ENCODE measurements at places on chromosomes 5 and 9.

- no peaks in the 10 kb centered on the region for H3K27me3 ChIP-seq
- no peak for DNase-seq
- no peaks in the 10 kb centered on the region for H3K36me3 ChIP-seq
These were observed 128.4 kb downstream of the MAST4 start for GRCh38 chr5:66724349-66725139.

GRCh38 chr5:65327582-65327981 is 154.1 kb downstream of the ADAMTS6 start:
- no peak for DNase-seq
- no peaks in the 10 kb centered on the region for H3K27me3 ChIP-seq
- H3K4me3 ChIP-seq, result no peak overlapping the region
- H3K36me3 ChIP-seq, result no peaks in the 10 kb centered on the region

DNA sequence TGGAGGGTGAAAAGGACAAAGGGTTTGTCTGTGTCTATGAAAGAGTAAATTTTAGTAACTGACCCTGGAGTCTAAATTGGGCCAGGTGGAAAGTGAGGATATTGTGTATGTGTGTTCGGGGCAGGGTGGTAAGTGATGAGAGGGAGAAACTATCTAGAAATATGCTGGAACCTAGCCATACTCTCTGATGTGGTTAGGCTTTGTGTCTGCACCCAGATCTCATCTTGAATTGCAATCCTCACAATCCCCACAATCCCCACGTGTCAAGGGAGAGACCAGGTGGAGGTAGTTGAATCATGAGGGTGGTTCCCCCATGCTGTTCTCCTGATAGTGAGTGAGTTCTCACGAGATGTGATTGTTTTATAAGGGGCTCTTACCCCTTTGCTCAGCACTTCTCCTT is 60.6 kb downstream of the COMMD10 start:
- H3K36me3 ChIP-seq, result no peaks in the 10 kb centered on the region
- H3K4me1 ChIP-seq, result no peaks in the 10 kb centered on the region
- no peak overlapping the region for H3K4me3 ChIP-seq
- H3K27ac ChIP-seq, result no peak overlapping the region
- no peaks in the 10 kb centered on the region for H3K27me3 ChIP-seq

DNA sequence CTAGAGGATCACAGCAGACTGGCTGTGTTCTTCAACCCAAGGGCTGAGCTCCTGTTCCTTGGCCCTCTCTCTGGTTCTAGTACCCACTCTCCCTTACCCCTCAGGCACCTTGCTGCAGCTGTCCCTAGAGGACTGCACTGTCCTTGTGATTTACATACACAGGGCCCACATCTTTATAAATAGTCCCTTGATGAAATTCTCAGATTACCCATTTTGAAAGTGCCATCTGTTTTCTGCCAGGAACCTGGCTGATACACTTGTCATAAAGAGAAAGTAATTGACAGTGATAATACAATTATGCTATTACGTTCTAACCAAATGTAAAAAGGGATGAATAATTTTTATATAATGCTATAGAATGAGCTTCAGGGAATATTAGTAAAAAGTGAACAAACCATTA is 16.5 kb upstream of the SPARC start:
- H3K36me3 ChIP-seq, result no peaks in the 10 kb centered on the region
- H3K27ac ChIP-seq, result no peak overlapping the region
- H3K27me3 ChIP-seq, result peaks cover 2% of the 10 kb centered on the region
- no peak overlapping the region for H3K4me3 ChIP-seq
- no peak for DNase-seq

GRCh38 chr9:32942755-32943460 is 58.5 kb downstream of the APTX start:
- H3K4me3 ChIP-seq, result no peak overlapping the region
- no peak for DNase-seq
- H3K27me3 ChIP-seq, result no peaks in the 10 kb centered on the region

DNA sequence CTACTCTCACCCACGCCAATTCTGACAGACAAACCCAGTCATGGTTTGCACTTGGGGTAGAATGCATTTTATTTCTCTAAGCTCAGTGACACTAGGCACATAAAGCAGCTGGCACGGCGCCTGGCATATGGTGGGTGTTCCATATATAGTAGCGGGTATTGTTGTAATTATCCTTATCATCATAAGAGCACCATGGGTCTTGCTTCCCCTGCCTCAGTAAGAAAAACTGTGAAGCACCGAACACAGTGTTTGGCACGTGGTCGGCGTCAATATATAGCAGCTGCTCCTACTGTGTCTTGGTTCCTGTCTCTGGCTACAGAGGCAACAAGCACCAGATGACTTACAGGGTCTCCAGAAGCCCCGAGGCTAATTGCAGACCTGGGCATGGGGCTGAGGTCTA is 194.1 kb upstream of the PANK3 start:
- no peak for DNase-seq
- H3K4me3 ChIP-seq, result no peak overlapping the region
- no peaks in the 10 kb centered on the region for H3K27me3 ChIP-seq
- H3K27ac ChIP-seq, result no peak overlapping the region
- H3K4me1 ChIP-seq, result no peaks in the 10 kb centered on the region

DNA sequence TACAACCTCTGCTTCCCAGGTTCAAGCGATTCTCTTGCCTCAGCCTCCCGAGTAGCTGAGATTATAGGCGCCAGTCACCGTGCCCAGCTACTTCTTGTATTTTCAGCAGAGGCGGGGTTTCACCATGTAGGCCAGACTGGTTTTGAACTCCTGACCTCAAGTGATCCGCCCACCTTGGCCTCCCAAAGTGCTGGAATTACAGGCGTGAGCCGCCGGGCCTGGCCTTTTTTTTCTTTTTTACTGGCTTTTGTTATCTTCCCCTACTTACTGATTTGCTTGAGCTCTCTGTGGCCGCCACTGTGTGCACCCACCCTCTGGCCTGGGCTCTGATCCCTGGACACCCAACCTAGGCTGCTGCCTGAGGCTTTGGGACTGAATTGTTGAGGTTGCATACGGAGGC is 60.3 kb downstream of the ANKRD33B start:
- no peak for DNase-seq
- no peak overlapping the region for H3K4me3 ChIP-seq
- no peaks in the 10 kb centered on the region for H3K27me3 ChIP-seq
- no peaks in the 10 kb centered on the region for H3K36me3 ChIP-seq
- peaks cover 9% of the 10 kb centered on the region for H3K4me1 ChIP-seq

DNA sequence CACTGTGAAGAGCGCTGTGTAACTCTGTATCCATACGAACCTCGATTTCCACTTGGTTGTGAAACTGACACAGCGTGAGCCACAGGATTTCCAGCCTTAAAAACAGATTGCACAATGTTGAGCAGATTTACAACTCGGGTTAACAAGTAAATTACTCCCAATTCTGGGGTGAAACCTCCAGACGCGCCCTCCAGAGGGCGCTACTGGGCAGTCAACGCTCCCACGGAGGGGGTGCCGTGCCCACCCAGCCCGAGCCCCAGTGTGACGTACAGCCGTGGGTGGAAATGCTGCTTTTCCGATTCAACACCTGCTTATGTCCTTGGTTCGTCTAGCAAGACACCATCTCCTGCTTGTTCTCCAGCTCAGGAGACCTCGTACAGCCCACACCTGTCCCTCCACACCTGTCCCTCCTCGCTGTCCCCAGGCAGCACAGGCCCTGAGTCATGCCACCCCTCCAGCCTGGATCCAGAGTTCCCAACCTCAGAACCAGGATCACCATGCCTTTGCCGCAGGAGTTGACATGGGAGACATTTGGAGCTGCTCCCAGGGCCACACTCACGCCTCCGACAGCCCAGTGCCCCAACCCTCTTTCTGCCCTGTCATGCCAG is 34.4 kb upstream of the SLC6A3 start:
- H3K4me1 ChIP-seq, result no peaks in the 10 kb centered on the region
- H3K36me3 ChIP-seq, result no peaks in the 10 kb centered on the region
- no peak overlapping the region for H3K27ac ChIP-seq
- no peak for DNase-seq

DNA sequence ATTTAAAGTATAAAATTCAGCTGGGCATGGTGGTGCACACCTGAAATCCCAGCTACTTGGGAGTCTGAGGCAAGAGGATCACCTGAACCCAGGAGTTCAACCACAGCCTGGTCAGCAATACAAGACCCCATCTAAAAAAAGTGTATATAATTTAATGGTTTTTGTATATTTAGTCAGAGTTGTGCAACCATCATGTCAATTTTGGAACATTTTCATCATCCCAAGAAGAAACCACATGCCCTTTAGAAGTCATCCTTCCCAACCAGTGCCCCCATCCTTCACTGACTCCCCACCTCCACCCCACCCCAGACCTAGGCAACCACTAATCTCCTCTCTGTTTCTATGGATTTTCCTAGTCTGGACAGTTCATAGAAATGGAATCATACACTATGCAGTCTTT is 18.8 kb upstream of the TEK start:
- no peak overlapping the region for H3K4me3 ChIP-seq
- no peak for DNase-seq
- no peaks in the 10 kb centered on the region for H3K36me3 ChIP-seq
- H3K27ac ChIP-seq, result no peak overlapping the region
- no peaks in the 10 kb centered on the region for H3K4me1 ChIP-seq

DNA sequence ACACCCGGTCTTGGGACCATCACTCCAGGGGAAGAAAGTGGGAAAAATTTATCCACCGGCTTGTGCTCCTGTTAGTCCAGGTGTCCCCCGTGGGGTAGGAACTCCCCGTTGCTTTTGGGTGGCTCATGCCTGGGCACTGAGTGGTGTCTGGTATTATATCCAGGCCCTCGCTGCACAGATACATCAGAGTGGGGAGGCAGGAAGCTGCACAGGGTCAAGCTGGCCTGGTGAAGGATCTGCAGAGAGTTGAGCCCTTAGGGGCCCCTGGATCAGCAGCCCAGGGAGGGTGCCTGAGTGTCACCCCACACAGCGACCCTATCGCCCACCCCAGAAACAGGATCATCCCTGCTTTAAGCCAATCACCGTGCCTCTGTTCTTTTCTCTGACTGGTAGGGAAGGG is 24.4 kb upstream of the COL5A1 start:
- DNase-seq, result no peak
- H3K4me1 ChIP-seq, result no peaks in the 10 kb centered on the region
- no peaks in the 10 kb centered on the region for H3K36me3 ChIP-seq
- no peak overlapping the region for H3K27ac ChIP-seq
- H3K4me3 ChIP-seq, result no peak overlapping the region
- no peaks in the 10 kb centered on the region for H3K27me3 ChIP-seq

DNA sequence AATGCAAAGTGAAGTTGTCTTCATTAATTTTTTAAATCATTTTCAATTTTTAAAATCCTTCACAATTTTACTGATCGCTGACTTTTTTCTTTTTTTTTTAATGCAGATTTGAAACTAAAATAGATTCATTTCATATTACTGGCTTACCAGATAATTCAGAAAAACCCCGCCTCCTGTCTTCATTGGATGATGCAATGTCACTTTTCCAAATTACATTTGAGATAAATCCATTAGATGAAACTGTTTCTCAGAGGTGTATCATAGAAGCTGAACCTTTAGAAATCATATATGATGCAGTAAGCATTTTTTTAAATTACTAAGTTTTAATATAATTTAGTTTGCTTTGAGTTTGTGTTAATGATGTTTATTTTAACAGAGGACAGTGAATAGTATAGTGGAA is 60.6 kb downstream of the VPS13A start:
- no peaks in the 10 kb centered on the region for H3K4me1 ChIP-seq
- no peaks in the 10 kb centered on the region for H3K36me3 ChIP-seq
- no peaks in the 10 kb centered on the region for H3K27me3 ChIP-seq
- DNase-seq, result no peak
- H3K27ac ChIP-seq, result no peak overlapping the region

DNA sequence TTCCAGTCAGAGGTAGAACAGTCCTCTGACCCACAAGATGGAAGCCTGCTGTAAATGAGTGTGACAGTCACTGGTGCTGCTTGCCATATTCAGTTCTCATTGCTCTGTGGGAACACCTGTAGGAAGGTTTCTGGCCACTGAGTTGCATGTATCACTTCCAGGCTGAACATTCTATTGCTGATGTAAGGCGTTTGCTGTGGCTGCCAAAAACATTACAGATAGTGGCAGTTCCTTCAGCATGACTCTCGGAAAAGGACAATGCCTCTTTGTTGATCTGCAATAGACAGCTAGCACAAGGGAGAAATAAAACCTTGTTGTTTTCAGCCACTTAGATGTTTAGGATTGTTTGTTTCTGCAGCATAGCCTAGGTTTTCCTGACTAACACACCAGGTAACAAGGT is 217.2 kb downstream of the AGTPBP1 start:
- H3K4me1 ChIP-seq, result peaks cover 3% of the 10 kb centered on the region
- H3K27me3 ChIP-seq, result no peaks in the 10 kb centered on the region
- no peak overlapping the region for H3K4me3 ChIP-seq
- no peaks in the 10 kb centered on the region for H3K36me3 ChIP-seq
- no peak for DNase-seq

DNA sequence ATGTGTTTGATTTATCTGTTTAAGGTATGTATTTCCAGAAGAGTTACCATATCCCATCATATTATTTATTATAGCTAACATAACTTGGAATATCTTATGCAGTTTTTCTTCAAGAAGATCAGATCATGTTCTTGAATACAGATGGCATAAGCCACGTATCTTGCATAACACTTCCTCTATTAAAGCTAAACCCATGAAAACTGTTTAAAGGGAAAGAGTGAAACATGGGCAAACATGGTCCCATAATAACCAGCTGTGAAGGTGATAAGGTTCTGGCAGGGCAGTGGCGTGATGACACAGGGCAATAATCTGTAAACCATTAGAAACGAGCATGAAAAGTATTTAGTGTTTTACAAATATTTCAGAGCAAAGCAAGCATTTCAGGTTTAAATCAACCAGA is 34.2 kb downstream of the EFNA5 start:
- no peaks in the 10 kb centered on the region for H3K36me3 ChIP-seq
- H3K27me3 ChIP-seq, result no peaks in the 10 kb centered on the region
- H3K27ac ChIP-seq, result no peak overlapping the region
- no peak for DNase-seq
- no peaks in the 10 kb centered on the region for H3K4me1 ChIP-seq

DNA sequence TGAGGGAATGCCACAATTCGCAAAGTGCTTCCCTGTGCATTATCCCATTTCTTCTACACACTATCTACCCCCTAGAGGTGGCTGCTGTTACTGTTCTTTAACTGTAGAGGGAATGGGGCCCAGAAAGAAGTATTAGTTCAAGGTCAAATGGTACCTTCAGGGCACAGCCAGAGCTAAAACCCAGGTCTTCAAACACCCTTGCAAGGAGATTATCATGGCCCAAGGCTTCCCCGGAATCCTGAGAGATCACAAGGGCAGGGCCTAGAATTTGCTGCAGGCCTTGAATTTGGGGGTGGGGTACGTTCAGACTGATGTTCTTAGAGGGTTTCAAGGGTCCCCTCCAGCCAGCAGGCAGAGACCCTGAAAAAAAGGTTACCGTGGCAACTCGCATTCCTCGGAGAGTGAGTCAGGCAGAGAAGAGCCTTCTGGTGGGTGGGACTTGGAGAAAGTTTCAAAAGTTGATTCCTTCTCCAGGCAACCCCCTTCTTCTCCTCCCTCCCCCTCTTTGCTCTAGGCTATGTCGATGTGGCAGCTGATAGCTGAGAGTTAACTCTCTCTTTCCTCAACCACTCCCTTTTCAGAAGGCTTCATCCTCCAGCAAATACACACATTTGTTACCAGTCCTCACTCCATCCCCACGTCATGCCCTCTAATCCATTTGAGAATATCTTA is 1.9 kb downstream of the SPARC start:
- no peaks in the 10 kb centered on the region for H3K36me3 ChIP-seq
- H3K4me1 ChIP-seq, result no peaks in the 10 kb centered on the region
- DNase-seq, result no peak
- no peaks in the 10 kb centered on the region for H3K27me3 ChIP-seq

Measured in prostate gland (tissue), 2 donors.